ENCODE measurements at places on chromosomes 2 and 18.

DNA sequence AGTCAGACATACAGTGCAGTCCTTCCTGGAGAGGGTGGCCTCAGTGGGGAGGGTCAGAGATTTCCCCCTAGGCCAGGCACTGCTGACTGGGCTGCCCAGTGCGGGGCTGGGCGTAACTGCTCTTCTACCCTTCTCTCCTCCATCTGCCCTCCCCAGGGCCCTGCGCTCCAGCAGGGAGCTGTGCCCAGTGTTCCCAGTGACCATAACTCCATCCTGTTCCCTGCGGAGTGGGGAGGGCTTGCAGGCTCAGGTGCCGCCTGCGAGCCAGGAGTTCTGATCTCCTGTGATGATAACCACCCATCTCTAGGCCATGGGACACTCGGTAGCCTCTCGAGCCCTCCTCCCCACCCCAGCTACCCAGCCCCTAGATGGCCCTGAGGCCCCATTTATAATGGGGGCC lies 107.6 kb downstream of the SMAD7 start:
- DNase-seq = no peak

DNA sequence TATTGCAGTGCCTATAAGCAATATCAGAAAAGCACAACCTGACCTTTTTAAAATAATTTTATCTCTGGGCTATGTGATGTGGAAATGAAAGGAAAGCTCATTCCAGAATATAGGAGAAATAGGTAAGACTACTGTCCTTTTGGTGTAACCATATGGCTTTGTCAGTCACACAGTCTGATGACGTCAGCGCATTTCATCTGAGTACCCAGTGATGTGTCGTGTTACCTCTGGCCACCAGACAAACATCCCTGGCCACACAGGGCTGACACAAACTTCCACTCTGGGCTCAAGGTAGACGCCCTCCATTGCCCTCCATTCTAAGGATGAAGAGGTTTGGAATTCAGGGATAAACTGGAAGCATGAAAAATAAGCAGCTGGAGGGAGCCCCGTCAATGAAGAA lies 506.7 kb downstream of the CMPK2 start:
- no peak for DNase-seq

DNA sequence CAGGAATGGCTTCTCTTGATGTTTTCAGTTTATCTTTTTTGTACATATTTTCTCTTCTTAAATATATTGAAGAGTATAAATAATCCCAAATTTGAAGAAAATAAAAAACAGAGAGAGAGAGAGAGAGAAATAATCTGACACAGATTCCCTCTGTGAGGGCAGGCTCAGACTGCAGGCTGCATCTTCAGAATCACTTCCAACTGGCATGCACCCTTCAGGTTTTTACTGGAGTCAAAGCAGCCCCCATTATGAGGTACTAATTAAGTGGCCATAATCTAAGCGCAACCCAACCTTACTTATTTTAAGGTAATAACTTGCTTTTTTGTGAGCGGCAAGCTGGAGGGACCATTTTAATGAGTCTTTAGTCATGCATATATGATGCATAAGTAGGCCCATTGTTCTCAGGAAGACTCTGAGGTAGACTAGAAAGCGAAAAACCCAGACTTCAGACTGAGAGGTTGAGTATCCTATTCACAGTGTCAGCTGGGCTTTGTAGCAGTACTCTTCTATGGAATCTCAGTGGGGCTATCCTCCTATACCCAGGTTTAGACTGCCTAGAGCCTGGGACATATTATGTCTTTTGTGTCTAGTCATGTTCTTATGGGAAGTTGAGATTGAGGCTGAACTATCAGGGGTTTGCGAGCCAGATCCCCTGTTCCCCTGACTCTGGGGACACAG lies 167.4 kb downstream of the SP3 start:
- DNase-seq = no peak

GRCh38 chr2:174180726-174181236 lies 67.6 kb downstream of the OLA1 start:
- no peak for DNase-seq

- no peak for DNase-seq
These were observed 141.1 kb downstream of the HRH4 start for GRCh38 chr18:24601585-24601984.

All from stimulated activated CD4-positive, alpha-beta T cell treated with anti-CD3 and anti-CD28 coated beads, Interleukin-4, amount 100 ng/mL, for 4 hours (primary cell).